Neural crest cell (in vitro differentiated cells): ENCODE measurements at places on chromosomes 3 and 15. TPM values are rescaled to one million over a fixed set of nuclear protein-coding genes. Genes with fewer than 3 reads are reported as not detected.

DNA sequence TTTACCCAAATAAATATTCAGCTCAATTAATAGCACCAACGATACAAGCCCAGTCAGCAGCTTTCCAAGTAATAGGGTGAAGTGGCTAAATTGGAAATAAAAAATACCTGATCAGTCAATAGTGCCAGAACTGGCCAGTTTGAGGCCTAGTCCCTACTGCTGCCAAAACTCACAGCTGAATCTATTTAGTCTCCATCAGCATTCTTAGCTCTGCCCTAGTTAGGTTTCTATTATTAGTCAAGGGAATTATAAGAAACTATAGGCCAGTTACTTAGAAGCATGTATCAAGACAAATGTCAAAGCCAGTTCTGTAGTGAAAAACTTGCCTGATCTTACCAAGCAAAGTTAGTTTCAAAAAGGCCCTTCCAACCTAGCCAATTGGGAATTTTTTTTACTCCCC lies 146.2 kb upstream of the ZBTB20 start:
- DNase-seq: no peak

- DNase-seq: no peak
Observed at GRCh38 chr3:126582311-126582710, 23.6 kb upstream of the C3orf22 start.

DNA sequence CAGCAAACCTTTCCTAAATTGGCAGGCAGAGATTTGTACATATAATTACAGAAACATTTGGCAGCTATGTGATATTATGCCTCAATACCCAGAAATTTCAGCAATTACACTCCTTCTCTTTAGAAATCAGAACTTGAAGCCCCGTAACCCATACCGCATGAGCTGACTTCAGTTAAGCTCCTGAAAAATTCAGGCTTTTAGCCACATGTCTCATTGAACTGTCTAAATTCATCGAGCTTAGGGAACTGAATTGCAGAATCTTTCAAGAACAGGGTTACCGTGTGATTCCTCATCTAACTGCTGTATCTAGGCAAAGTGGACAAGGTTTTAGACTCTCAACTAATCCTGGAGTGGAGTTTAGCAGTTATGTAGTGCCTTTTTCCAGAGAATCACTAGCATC lies 333.0 kb downstream of the EPHA3 start:
- no peak for DNase-seq

- DNase-seq: no peak
Observed at GRCh38 chr3:4504340-4505261, 11.5 kb downstream of the ITPR1 start.

GRCh38 chr15:63381301-63382204 lies at the start of gene CA12:
Gene CA12 (minus strand): TSS chr15:63381846. CDS start chr15:63381720, 126 bp downstream.
- DNase-seq: peak; percentile 28

DNA sequence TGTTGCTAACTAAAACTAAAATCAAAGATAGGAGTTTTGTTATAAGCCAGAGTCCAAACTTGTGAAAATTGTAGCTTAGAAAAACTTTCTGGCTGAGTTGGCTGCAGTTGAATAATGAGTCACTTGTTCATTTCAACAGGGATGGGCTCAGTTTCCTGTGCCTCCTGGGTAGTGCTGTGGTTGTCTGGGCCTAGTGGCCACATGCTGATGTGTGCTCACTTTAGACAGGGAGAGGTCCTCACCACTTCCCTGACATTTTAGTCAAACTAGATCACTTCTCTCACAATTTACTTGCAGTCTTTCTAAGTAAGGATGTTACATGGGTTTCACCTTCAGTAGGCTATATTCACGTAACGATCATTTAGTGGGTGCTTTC lies 6.3 kb upstream of the UBE2Q2 start:
- DNase-seq: no peak

DNA sequence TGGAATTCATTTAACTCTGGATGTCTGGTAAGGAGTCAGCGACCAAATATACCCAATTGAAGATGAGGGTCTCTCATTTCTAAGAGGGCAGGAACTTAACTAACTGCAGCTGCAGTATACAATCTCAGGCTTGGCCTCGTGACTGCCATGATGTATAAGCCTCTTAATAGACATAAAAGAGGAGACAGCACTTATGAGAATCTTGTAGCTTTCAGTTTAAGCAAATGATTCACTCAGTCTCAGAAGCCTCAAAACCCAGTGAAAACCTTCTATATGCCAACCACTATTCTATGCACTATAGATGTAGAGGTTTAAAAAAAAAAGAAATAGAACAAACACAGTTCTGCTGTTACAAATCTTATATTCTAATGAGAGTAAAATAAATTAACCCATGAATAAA lies 513.9 kb downstream of the TBL1XR1 start:
- no peak for DNase-seq

DNA sequence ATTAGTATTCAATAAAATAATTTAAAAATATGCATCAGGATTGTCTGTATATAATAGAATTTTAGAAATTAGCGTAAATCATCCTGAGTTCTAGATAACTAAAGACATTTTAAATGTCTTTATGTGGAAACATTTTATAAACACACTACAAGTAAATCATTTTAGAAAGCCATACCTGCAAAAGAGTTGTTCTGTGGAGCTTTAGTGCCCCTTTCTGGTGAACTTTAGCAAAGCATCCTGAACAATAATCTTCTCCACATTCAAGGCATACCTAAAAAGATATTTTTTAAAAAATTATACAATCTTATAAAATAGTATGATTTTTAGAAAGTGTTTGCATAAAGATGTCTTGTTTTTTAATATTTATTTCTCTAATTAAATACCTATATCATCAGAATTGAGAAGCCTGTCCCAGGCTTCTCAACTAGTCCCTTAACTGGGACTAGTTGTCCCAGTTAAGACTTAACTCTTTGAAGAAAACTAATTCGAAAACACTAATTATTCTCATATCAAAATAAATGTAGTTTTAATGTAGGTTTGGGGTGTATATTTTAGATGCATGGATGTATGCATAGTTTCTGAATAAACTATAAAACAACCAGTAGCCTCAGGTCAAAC lies 29.7 kb downstream of the ZBBX start:
- DNase-seq: peak; percentile 9

DNA sequence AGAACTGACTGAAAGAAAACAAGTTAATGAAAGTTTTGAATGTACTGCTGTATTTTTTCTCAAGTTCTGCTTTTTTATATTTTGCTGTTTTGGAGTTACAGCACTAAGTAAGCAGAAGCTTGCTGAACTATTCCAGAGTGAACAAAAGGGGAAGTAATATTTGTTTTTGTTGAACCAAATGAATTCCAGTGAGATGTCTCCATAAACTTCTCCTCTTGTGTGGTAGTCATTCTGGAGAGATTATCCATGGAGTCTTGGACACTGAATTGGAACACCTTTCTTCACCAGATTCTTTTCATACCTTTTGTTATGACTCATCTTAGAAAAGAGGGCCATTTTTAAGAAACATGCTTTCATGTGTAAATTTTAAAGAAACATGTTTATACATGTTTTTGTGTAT lies 8.8 kb downstream of the ANKUB1 start:
- DNase-seq: no peak

DNA sequence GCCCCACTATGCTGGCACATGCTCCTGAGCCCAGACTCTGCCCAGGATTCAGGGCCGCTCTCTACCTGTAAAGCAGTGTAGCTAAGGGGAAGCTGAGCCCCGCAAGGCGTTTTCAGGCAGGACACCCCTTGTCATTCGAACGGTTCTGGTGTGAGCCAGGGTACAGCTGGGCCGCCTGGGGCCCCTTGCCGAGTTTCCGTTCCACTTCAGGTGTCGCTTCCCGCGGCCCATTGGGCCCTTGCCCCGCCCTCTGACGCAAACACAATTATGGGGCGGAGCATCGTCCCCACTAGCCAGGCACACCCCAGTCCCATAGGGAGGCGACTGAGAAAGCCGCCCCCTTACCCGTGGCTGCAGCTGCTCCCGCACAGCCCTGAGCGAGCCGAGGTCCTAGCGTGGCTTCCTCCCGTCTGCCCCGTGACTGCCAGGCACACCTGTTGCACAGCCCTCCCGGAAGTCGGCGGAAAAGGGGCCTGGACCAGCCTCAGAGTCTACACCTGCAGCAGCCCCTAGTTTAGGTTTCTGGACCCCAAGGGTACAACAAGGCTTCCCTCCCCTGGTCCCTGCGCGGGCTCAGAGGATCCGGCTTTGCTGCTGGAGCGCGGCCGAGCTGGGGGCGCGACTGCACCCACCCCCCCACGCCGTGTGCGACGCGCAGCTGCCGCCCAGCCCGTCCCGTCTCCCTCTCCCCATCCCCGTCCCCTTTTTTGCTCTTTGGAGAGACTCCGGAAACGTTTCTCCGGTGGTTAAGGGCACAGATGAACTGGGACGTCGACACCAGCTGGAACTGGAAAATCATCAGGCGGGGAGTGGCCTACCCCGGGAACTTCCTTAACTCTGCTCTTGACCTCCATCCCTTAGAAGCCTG lies at the start of gene PLSCR2:
Gene PLSCR2, minus strand, starts transcription at position 412 of the 868 bp plus-strand sequence. CDS start 9,657 bp downstream, outside the sequence.
- DNase-seq: no peak

DNA sequence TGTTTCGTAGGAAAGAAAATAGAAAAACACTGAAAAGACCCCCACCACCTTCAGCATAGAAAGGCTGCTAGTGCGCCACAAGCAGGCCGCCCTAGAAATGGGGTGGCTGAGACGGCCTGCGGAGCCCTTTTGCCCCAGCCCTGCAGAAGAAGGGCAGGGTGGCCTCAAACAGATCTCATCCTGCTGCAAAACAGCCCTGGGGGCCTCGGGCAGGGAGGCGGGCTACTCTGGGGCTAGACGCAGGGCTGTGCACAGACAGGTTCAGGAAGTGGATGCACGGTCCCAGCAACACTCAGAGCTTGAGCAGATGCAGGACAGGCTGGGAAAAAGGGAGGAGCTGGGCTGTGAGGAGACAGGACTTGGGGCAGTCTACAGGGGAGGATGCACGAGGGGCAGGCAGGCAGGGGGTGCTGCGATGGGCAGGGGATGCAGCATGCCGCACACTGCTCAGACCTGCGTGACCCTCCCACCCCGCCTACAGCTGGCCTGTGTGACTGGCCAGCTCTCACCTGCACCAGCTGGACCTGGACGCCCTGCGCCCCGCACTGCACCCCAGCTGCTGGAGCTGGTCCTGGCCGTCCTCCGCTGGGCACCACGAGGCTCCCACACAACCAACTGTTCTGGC lies 34.3 kb downstream of the ZXDC start:
- no peak for DNase-seq

GRCh38 chr15:73378089-73378488 lies 9.3 kb upstream of the HCN4 start:
- DNase-seq: no peak

DNA sequence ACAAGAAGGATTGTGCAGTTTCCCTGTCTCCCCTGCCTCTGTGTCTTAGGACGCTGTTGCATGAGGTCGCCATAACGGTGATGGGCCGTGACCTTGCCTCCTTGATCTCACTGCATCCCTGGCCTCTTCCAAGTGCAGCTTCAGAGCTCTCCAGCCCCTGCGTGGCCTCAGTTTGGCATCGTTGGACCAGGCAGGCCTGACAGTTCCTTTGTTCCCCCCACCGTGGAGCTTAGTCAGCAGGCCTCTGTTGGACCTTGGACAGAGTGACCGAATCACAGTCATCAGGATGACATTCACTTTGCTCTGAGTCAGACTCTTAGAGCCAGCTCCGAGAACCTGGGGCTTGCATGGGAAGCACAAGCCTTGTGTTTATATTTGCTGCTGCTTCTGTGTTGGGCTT lies 139.4 kb downstream of the OPA1 start:
- DNase-seq: no peak

The PDZRN3 gene
- 11.3 and 12.2 TPM in 2 replicates for total RNA-seq

The GP5 gene
- total RNA-seq: 0.09 TPM in 1 of 2 replicates, not detected in the other

The CPLX3 gene
- not detected in 2 replicates for total RNA-seq
